Astrocyte of the spinal cord (primary cell): ENCODE measurements at places on chromosomes 6 and 20.
A peak's percentile ranks its signal among the peaks of the same experiment; 100 is the strongest.

DNA sequence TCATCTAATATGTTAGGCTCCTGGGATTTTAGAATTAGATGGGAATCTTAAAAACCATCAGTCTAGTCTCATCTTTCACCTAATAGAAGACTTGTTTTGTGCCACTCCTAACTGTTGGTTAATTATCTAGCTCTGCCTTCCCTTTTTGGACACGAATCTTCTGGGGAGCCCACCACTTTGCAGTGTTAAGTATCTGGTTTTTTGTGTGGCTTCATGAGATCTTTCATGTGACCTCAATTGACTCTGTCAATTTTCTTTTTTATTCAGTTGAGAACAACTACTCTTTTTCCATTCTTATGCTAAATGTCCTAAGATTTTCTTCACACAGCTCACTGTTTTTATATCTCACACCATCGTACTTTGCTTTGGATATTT lies 16.9 kb downstream of the TBPL1 start:
- DNase-seq, result no peak

GRCh38 chr6:53630533-53631226 lies 34.9 kb downstream of the KLHL31 start:
- no peak for DNase-seq

DNA sequence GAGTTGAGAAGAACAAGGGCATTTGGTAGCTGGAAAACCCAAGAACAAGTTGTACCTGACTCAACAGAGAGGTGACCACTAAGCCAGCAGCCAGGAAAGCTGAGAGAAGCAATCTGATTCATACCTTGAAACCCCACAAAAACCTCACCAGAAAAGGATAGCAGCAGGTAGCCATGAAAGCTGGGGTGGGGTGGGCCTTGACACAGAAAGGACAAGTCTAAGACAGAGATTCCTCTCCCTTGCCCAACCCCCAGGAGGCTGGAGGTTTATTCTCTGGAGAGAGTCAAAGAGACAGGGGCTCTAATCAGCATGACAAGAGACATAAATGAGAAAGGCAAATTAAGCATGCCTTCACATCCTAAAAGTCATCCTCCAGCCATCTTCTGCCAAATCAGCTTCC lies 151.7 kb upstream of the DST start:
- DNase-seq, result peak; percentile 16

DNA sequence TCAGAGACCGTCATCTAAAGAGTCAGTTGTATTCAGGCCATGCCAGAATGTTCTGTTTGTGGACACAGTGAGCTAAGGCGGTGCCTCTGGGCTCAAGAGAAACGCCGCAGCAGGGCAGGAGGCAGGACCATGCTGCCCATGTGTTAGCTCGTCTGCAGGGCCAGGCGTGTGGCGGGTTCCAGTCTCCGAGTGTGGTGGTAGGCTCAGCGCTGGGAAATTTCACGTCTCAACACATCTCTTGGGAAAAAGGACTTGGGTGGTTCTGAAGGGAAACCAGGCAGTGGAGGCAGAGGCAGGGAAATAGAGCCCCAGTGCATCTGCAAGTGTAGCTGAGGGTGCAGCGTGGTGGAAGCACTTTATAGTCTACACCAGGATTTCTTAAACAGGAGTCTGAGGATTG lies 56.9 kb upstream of the TAGAP start:
- DNase-seq, result no peak

DNA sequence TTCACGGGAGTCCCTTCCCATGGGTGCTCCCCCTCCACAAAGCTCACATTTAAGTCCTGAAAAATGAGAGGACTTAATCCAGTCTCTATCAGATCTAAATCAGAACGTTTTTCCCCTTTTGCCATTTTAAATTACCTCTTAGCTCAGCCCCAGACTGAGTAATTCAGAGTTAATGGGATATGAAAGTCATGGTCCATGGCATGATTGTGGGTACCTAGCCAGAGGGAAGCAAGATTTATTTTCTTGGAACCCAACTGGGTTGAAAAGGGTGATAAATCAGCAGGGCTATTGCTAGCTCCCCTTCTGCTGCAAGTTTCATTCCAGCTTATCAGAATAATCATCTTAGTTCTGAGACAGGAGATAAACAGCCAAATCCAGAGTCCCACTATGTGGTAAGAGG lies 320.2 kb upstream of the CHD6 start:
- no peak for DNase-seq

DNA sequence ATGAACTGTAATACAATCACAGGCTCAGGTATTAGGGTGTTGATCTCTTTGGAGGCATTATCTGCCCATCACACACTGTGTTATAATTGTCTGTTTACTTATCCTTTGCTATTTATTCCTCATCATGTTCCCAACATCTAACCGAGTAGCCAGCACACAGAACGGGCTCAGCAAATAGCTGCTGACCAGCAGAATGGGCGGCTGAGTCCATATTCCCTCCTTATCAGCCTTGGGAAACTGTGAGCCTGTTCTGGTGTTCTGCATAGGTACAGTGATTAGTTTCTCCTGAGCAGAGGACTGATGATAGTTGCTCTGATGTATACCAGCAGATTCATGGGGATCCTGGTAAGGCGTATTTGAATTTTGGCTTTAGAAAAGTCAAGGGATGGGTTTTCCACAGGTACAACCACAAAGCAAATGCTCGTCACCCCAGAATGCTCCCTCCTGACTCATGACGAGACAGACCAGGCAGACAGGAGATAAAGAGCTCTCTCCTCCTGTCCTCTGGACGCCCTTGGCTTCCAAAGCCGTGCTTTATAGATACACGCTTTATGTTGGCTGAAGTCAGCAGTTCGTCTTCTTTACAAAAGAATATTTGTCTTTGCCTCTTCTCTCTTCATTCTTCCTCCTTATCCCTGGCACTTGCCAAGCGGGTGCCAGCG lies 166.7 kb downstream of the TTLL2 start:
- DNase-seq, result no peak

GRCh38 chr6:30754631-30755030 lies 10.3 kb upstream of the IER3 start:
- DNase-seq, result no peak

GRCh38 chr20:16898433-16898832 lies 150.3 kb downstream of the OTOR start:
- DNase-seq, result no peak

DNA sequence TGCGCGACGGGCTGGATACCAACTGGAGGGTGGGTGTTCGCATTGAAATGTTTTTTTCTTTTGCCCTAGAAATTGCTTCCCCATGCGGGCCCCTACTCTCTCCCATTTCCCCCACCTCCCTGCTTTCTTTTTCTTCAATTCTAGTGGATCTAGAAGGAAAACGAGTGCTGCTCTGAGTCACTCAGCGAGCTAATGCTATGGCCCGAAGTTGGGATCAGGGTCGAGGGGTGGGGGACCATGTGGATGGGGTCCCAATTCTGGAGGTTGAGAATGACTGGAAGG lies 71.5 kb downstream of the SOX4 start:
- no peak for DNase-seq

- DNase-seq, result peak; percentile 72
These were observed 110.7 kb upstream of the PHACTR1 start for GRCh38 chr6:12605888-12606345.

GRCh38 chr20:13140201-13140600 lies 80.9 kb upstream of the ISM1 start:
- no peak for DNase-seq

DNA sequence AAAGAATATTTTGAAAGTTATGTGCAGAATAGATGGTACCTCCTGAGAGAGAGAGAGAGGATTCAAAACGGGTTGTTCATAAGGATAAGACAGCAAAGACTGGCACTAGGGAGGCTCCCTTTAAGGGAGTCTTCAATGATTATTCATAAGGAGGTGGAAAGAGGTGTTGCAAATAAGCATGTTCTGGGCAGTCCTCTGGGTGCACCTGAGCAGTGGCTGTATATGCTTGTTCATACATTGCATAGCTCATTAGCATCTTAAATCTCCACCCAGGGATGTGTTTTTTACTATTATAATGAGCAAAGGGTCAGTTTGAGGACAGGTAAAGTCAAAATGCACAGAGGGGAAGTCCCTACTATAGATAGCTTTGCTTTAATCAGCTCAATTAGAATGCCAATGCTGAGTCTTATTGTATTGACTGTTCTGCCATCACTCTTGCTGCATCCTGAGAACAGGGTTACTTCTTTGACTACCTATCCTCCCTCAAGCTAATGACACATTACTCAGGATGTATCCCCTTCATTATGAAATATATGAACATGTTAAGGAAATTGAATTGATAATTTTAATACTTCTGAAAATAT lies 10.0 kb upstream of the SIRPG start:
- DNase-seq, result no peak

DNA sequence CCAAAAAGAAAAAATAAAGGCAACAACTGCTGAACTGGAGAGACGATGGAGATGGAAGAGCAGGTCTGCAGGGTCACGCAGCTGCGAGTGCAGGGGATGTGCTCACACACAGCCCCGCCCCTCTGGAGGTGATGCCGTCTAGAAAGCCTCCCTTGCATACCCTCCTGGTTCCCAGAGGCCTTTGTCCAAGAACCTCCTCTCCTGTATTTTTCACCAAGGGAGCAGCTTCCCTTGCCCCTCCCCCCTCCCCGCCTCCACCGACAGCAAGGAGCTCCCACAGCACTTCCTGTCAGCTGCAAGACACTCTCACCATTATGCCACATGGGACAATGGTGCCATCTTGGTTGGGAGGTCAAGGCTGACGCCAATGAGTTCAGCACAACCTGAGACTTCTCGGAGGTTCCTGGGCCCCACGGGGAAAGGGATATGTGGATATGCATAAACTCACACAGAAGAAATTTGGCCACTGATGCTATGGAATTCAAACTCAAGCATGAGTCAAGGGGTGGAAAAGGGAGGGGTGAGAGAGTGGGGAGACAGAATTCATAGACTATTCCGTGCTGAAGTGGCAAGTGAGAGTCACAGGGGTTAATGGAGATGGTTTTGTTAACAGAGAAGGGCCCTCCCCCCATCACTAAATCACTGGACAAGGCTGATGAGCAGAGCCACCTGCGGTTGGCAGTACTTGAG lies 132.9 kb downstream of the SCML4 start:
- peak; percentile 76 for DNase-seq

DNA sequence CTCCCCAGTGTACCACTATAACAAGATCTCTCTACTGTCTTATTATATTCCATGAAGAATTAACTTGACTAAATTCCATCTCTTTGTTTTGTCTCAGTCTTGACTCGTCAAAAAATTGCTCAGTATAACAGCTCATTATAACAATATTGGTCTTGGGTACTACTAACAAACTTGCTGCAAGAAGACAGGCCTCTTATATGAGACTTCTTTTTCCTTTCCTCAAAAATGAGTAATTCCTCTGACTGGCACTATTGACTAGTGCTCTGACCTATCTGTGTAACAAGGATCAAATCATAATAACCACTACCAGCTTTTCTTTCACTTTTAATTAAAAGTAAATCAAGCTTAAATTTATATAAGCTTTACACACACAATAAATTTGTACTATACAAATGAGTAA lies 91.3 kb upstream of the THEMIS start:
- no peak for DNase-seq

DNA sequence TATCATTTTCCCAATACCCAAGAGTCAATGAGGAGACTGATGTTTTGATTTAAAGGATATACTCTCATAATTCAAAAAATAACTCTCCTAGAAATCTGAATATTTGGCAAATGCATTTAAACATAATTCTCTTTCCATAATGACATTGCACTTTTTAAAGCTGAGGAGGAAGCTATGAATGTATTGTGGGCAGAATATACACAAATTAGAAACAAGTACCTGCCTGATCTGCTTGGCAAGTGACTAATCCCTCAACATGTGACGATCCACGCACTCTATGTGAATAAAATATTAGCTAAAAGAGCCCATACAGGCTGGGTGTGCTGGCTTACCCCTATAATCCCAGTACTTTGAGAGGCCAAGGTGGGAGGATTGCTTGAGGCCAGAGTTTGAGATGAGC lies 88.3 kb upstream of the CCDC28A start:
- no peak for DNase-seq

DNA sequence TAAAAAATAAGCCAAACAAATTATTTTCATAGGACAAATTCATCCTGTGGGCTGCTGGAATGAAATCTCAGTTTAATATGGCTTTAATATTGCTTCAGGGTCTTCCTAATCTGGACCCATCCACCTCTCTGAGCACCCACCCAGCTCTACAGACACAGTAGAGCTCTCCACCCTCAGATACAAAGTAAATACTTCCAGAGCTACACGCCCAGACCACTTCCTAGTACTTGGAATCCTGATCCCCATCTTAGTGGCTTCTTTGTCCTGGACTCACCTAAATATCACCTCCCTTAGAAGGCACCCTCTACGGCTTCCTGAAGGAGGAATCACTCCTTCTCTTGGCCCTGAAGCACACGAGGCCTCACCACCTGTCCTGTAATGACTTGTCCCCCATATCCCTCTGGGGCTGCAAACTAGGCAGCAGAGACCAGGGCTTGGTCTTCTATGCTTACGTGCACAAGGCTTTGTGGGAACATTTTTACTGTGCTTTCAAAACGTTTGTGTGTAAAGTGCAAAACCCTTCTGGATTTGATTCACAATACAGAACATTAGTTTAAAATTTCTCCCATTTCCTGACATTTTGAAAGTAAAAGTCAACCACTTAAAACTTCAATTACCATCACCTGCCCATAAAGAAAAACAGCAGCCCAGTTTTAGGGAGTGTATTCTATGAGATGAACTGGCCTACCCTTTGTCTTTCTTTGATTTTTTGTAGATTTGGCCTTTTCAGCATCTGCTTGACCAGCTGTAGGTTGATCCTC lies 2.4 kb downstream of the CTCFL start:
- DNase-seq, result no peak

GRCh38 chr20:4809707-4810106 lies 88.0 kb downstream of the PRND start:
- DNase-seq, result no peak

DNA sequence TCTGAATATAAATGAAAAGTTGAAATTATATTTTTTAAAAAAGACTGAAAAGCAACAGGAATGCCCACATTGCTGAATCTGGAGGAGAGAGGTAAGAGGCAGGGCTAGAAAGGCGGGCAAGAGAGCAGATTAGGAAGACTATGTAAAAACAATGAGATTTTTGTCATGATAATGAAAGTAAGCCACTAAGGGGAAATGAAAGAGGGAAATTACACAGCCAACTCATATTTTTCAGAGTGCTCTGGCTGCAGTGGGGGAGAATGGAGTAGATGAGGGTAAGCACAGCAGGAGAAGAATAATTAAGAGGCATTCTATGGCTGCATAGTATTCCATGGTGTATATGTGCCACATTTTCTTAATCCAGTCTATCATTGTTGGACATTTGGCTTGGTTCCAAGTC lies 281.9 kb downstream of the PKHD1 start:
- DNase-seq, result no peak

DNA sequence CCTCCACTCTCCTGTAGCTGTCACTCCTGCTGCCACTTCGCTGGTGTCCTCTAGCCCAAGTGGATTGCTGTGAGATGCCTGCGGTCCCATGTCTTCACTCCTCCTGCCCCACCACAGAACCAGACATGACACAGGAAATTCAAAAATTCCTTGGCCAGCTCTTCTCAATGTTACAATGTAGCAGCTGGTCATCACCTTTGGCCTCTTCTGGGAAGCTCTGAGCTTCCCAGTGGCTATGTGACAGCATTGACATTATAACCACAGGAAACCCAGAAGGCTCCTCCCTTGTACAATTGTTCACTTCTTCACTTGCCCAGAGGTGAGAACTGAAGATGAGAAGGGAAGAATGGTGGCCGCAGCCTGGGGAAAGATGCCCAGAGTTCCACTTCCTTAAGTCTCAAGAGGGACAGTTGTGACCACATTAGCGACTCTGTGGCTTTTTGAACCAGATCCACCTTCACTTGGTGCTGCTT lies 76.1 kb upstream of the NAA20 start:
- no peak for DNase-seq
